ENCODE measurements at places on chromosomes 5 and 9.

- no peak for DNase-seq
Measured at GRCh38 chr9:7341571-7341970, 458.0 kb downstream of the DMAC1 start.

GRCh38 chr9:108224716-108225115, 631.1 kb downstream of the ACTL7B start:
- DNase-seq, result no peak

GRCh38 chr5:167451076-167451475, 840.4 kb upstream of the WWC1 start:
- peak; percentile 15 for DNase-seq

- no peak for DNase-seq
Measured at GRCh38 chr9:26950521-26950920, 3.5 kb upstream of the PLAA start.

DNA sequence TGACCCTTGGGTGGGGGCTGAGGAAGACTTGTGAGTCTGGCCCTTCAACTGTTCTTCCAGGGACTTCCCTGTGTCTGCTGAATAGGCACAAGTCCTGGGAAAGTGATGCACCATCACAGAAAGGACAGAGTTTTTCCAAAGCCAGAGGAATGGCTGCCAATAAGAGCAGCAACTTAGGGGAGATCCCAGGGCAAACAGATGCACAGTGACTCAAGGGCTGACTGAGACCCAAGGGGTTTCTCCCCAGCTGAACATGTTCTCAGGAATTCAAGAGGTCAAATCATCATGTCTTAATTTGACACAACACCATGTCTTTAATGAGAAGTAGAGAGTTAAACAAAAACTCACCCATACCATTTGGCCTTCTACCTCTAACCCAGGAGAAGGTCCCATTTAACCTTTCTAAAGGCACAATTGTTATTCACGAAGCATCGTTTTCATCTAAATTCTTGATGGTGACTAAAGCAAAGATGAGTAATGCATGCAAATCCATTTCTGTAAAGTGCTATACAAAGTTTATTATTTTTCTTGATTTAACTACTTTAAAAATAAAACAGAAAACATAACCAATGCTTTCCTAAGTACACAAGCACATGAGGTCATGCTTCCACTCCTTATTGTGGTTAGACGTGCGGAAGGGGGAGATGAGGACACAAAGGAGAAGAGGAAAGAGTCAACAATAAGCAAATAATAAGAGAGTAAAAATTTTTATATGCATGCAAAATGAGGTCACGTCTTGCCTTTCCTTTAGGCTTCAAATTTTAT, 324.1 kb downstream of the PLK2 start:
- peak; percentile 43 for DNase-seq

- no peak for DNase-seq
Measured at GRCh38 chr5:137880313-137880712, 8.9 kb upstream of the PKD2L2 start.

- no peak for DNase-seq
Measured at GRCh38 chr5:129249886-129250285, 155.3 kb downstream of the ISOC1 start.

DNA sequence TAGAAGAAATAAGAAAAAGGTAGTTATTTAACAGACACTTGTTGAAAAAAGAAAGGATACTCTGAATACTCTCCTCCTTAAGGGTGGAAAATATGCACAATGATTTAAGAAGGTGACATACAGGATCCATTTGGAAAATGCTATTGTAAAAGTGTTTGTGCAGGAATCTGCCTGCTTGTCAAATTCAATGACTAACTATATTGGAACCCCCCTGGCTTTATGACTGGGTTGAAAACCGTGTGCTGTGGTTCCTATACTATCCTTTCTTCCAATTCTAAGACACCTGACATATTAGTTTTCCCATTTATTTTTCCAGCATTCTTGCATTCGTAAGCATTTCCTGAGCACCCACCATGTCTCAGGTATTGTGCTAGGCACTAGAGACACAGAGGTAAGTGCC, 220.0 kb downstream of the GLIS3 start:
- no peak for DNase-seq

- no peak for DNase-seq
Measured at GRCh38 chr5:171481571-171482433, 62.4 kb downstream of the FGF18 start.

GRCh38 chr9:113261917-113262671, 13.3 kb downstream of the CDC26 start:
- DNase-seq, result peak; percentile 3

DNA sequence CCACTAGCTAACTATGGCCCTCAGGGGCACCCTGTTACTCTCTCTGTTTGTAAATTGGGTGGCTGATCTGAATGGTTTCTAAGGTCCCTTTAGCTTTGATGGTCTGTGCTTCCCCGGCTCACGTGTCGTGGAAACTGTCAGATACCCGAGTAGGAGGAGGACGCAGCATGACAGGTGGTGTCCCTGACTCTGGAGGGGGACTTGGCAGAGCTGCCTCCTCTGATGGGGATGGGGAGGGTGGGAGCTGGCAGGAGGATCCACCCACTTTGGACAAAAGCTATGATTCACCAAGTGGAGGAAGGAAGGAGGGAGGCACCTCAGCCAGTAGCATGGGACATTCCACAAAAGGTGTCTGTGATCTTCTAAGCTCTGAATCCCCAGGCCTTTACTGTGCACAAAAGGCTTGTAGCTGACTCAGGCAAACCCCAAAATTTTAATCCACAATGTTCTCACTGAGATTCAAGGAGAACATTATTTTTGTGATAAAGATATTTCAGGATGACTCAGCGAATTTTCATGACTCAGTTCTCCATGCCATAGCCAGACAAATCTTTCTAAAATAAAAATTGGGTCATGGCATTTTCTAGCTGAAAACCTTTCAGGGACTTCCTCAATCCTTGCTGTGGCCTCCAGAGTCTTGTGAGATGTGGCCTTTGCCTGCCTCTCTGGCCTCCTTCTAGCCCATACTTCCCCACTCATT, 131.0 kb upstream of the BRINP1 start:
- no peak for DNase-seq

DNA sequence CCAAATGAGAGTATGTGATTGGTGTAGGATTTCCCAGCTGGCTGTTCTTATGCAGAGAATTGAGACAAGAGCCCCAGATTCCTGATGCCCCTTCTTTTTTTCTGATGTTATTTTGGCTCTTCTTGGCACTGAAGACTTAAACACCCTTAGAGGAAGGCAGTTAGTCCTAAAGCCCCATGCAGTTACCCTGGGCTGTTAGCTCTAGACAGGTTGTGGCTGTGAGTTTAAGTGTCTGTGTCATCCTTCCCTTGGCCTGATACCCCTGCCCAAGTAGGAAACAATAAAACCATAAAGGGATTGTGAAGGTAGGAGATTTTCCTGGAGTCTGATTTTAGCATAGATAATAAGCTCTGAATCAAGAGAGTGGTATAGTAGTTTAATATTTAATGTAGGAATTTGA, 13.2 kb downstream of the TNPO1 start:
- DNase-seq, result no peak

- DNase-seq, result no peak
Measured at GRCh38 chr5:154237946-154238345, 47.4 kb downstream of the GALNT10 start.

- DNase-seq, result peak; percentile 55
Measured at GRCh38 chr9:110922145-110922544, 116.1 kb downstream of the LPAR1 start.

DNA sequence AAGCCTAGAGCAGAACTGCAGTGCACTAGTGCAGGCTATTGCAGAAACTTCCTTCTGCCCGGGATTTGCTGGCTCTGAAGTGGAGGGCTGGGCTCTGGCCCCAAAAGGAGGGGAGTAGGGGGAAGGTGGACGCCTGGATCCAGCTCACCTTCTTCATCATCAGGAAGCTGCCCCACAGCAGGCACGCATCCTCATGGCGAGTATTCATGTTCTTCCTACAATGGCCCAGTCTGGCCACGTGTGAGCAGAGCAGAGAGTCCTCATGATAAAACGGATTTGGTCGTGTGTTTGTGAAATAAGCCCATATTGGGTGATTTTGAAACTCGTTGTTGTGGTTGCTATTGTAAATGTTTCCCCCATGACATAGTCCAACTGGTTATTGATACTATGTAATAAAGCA, 8.2 kb upstream of the GLIPR2 start:
- DNase-seq, result no peak

- no peak for DNase-seq
Measured at GRCh38 chr5:138339464-138339863, 1.4 kb downstream of the FAM53C start.

GRCh38 chr9:27386571-27387091, 89.7 kb upstream of the EQTN start:
- no peak for DNase-seq

DNA sequence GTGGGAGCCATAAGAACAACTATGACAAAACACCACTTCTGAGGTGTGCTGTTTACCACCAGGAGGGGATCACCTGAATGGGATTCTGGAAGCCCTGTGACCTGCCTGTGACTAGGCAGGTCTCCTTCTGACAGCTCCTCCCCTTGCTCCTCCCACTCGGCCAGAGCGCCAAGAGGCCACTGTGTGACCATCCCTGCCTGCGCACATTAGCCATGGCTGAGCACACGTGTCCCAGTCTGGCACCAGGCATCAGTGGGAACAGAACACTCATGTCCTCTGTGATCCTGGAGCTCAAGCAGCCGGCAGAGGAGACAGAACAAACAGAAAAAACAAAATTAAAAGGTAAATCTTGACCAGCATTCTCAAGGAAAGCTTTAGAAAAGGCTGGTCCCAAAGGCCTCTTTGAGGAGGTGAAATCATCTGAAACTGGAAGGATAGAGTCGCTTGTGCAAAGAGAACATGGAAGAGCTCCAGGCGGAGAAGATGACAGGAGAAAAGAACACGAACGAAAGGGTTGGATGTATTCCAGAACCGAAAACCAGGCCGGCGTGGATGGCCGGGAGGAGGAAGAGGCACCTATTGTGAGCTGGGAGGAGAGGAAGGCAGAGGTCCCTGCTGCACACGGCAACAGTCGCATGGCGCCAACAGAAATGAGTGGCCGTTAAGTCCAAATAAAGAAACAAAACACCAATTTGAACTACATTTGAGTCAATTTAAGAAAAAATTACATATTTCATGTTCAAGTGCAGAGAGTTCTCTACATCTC, 5.1 kb downstream of the MED10 start:
- no peak for DNase-seq

DNA sequence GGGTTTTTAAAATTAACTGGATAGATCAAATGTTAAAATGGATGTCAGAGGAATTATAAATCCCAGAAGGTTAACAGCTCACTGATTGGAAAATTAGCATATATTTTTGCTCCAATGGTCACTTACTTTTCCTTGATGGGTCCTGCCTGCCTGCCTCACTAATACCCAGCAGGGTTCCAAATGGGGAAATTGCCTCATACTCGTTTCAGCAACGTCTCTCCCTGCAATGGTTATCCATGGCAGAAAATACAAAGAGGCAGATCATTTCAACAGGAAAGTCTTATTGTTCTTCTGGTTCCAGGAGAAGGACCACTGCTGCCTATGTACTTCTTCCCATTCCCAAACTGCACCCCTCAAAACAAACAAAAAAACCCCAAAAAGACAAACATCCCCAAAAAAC, 71.3 kb downstream of the ERP44 start:
- no peak for DNase-seq

- peak; percentile 69 for DNase-seq
Measured at GRCh38 chr5:72244862-72245371, 75.1 kb downstream of the MRPS27 start.

DNA sequence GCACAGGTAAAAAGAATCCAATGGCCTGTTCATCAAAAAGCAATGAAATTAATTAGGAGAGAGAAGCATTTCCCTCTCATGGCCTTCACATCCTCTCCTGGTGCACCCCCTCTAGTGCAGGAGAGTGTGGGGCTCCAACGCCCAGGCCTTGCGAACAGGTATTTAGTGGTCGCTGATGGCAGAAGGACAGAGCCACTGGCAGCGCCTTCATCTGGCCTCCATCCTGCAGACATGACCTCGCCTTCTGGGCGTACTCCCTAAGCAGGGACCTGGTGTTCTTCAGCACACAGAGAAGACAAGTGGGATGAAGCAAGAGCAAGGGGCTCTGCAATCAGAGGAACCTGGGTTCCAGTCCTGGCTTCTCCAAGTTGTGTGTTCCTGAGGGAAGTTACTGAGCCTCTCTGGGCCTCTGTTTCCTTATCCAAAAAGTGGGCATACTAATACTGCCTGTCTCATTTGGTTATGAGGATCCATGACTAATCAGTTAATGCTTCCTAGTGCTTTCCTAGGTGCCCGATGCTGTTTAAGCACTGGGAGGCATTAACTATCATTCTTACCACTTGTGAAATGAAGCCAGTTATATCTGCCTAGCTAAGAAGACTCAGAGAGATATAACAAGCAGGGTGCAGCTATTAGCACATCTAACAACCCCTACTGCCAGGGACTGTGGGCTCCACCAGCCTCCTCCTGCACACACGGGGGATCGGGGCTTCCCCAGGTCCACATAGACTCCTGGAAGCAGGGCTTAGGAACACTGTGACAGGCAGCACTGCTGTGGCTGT, 77.3 kb downstream of the SEMA4D start:
- no peak for DNase-seq

GRCh38 chr5:116482394-116482793, 92.2 kb downstream of the SEMA6A start:
- DNase-seq, result peak; percentile 50

DNA sequence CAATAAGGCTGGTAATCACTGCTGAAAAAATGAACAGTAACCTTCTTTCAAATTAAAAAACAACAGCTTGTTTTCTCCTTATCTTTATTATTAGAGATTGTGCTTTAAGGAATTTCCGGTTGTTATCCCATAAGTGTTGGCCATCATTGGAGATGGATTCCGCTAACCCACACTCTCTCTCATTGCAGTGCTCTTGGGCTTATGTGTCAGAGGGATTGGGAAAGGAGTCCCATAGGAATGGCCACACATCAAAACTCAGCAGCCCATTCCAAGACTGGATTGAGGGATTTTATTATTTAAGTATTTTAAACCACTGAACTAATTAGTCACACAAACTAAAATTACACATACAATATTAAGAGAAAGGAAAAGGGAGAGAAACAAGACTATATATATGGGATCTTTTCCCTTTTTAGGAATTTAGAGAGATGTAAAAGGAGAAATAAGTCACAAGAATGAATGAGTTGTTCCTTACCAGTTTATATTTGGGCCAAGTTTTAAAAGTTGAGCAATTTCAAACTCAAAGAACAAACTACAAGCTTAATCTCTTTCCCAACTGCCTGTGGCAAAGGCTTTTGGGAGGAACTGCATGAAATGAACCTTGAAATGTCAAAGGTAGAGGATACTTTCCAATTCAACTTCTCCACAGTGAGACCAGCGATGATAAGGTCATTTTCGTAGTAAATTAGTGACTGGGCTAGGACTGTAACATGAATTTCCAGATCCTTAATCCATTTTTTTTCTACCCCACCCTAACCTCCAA, 2.4 kb downstream of the SPINK6 start:
- DNase-seq, result no peak

GRCh38 chr5:180704362-180704761, 35.5 kb downstream of the OR2Y1 start:
- DNase-seq, result no peak

GRCh38 chr5:168992016-168992415, 308.9 kb downstream of the SLIT3 start:
- no peak for DNase-seq

GRCh38 chr5:90386099-90386710, 23.4 kb downstream of the CETN3 start:
- DNase-seq, result peak; percentile 39

GRCh38 chr5:124744170-124744971, 2.1 kb downstream of the ZNF608 start:
- DNase-seq, result peak; percentile 52
